NCI-H510A (cell line): ENCODE measurements at places on chromosomes 5 and 9.

DNA sequence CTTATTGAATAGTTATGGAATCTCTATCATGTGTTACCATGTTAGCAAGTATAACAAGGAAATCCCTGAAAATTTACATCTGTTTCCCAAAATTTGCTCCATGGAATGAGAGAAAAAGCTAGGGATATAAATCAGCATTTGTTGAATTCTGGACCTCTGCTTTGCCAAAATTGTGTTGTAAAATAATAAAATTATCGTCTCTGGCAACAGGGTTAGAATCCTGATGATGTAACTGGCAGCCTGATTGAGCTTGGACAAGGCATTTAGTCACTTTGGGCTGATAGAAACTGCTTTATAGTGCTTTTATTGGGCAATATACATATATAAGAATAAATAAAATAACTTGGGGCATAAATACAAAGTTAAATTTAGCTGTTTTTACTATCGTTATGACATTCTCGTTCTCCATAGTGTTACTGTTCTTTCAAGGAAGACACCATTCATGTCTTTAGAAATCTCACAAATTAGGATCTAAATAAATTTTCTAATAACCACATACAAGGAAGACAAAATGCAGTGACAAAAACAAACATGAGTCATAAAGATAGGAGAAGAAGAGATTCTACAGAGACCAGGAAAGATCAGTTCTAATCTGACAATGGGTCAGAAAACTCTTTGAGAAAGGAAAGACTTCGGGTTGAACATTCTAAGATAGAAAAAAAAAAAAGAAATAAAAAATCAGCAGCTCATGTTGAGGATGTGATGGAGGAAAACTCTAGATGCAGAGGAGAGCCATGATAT lies 145.0 kb upstream of the CDH10 start:
- no peak for DNase-seq

DNA sequence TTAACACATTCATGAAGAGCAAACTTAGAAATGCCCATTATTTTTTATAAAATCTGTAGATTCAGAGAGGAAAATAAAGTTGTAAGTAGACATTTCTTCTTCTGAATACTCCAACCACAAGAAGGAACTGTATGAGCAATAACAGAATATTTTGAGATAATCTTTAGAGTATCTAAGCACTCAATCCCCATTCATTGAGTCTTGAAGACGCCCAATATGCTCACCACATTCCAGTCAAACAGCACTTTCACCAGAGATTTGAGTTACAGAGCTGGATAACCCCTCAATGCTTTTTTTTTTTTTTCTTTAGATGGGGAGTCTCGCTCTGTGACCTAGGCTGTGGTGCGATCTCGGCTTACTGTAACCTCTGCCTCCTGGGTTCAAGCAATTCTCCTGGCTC lies 14.7 kb upstream of the RIC1 start:
- no peak for DNase-seq

DNA sequence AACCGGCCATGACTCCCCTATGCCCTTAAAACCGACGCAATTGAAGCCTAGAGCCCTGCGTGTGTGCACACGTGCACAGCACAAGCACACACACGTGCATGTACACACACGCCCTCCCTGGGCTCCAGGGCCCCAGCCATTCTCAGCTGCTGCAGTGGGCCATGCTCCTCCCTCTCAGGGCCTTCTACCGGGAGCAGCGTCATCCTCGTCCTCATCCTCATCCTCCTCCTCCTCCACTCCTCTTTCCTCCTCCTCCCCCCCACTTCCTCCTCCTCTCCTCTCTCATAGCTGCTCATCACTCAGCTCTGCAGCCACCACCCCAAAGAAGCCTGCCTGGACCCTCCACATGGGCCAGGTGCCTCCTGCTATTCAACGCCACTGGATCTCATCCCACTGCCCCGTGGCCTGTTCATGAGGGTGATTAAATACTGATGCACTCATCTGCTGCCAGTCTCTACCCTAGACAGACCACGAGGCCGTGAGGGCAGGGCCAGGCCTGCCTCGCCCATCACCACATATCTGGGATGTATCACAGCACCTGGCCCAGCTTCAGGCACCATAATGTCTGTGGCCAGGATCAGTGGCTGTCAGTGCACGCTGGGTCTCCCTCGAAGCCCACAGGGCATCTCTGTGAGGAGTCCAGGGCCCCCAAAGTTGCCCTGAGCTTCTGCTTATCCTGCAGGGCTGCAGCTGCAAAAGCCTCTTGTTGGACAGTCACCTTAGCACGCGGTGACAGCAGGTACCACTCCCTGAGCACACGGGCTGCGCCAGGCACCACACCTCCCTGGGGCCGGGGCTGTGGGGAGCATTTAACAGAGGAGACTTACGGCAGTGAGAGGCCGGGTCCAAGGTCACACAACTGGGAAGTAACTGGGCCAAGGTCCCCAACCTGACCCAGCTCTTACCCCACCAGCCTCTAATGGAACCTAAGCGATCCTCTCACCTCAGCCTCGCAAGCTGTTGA lies 9.8 kb downstream of the FAM78A start:
- no peak for DNase-seq

GRCh38 chr9:18319918-18320445 lies 154.0 kb upstream of the ADAMTSL1 start:
- no peak for DNase-seq

- DNase-seq: peak; percentile 11
Observed at GRCh38 chr5:66642538-66642937, 46.3 kb downstream of the MAST4 start.

- DNase-seq: no peak
Observed at GRCh38 chr9:118991366-118992285, 377.6 kb downstream of the BRINP1 start.

DNA sequence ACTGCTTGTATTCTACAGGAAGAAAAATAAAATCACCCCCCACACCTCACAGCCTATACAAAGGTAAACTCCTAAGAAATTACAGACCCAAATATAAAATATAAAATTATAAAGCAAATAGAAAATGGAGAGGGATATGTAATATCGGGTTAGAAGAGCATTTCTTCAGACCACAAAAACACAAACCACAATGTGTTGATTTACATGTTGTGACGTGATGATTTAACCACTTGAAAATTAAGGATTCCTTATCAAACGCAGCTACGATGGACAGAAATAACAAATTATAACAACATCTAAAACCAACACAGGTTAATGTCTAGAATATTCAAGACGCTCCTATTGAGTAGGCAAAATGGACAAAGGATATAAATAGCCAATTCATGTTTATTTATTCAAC lies 26.3 kb downstream of the SSBP2 start:
- DNase-seq: no peak

GRCh38 chr9:29160763-29161353 lies 1587.6 kb upstream of the C9orf72 start:
- DNase-seq: peak; percentile 22

DNA sequence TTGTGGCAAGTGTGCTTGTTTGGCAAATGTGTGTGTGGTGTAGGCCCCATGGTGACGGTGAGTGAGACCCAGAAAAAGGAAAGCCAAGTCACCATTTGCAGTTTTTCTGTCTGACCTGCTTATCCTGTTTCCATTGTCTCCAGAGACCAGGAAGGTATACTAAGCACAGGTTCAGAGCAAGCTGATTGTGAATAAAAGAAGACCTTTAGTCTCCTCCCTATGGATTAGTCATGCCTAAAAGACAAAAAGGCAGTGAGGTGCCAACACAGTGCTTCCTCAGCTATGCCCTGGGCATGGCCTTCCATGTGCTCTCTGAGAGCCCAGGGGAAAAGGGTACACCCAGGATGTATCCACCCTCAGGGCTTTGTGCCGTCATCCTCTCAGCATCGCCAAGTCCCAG lies 49.2 kb upstream of the SHOC1 start:
- no peak for DNase-seq

DNA sequence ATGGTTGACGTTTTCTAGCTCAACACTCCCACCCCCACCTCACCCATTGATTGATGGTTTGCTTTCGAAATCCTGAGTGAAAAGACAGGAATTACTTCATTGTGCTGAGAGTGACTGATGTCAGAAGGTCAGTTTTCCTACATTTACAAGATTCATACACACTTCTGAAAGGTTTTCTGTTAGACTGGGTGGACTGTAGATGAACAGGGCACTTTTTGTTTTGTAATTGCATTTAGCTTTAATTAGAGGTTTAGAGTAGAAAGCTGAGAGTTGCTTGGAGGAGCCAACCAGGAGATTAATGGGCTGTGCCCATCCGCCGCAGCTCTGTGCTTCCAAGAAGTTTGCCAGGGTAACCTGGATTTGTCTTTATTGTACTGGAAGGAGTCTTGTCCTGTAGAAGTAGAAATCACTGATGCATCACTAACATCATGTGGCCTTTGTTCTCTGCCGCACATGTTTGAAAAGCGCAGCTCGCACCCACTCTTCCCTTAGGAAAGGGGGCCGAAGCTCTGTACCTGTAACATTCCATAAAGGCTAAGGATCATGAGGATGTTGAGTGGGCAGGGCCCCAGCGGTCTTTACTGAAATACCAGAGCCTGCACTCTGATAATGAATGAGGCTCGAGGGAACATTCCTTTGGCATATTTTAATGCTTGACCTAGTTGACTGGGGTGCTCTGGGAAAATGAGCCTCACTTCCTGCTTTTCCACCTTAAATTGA lies 267.6 kb upstream of the DMRT1 start:
- DNase-seq: no peak

GRCh38 chr9:69874301-69875060 lies 53.9 kb downstream of the CFAP95 start:
- no peak for DNase-seq

- DNase-seq: no peak
Observed at GRCh38 chr5:158050421-158050820, 191.5 kb upstream of the CLINT1 start.

- DNase-seq: no peak
Observed at GRCh38 chr9:99736291-99736690, 85.4 kb upstream of the NR4A3 start.

DNA sequence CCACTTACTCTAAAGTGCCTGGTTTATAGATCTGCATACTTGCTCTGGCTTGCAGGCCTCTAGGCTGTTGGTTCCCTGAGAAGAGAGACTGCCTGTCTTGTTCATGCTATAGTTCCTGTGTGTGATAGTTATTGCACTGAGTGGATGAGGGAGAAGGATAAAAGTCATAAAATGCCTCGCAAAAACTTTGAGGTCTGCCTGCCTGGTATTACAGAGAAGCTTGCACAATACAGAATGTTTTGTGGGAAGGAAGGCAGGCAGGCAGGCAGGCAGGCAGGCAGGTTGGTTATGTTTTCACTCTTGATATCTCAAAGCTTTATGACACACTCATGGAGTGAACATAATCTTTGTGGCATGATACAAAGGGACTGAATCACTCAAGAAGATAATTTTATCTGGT lies 287.1 kb downstream of the SLIT3 start:
- DNase-seq: no peak

GRCh38 chr5:33936381-33937016 lies at the start of gene RXFP3:
Gene RXFP3, plus strand, starts transcription at chr5:33936386. Its CDS starts 355 bp downstream, at chr5:33936741.
- no peak for DNase-seq

DNA sequence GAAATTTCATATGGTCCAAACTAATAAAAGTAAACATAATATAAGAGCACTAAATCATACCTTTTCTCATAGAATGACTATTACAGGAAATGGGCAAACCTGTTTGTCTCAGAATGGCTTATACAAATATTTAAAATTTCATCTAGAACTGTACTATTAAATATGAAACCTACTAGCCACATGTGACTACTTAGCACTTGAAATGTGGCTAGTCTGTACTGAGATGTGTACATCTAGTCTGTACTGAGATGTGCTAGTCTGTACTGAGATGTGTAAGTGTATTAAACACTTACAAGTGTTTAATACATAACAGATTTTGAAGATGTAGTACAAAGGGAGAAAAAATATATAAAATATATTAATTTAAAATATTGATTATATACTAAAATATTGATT lies 22.4 kb downstream of the ABITRAM start:
- DNase-seq: no peak

GRCh38 chr5:87997662-87998061 lies 271.0 kb downstream of the TMEM161B start:
- no peak for DNase-seq

DNA sequence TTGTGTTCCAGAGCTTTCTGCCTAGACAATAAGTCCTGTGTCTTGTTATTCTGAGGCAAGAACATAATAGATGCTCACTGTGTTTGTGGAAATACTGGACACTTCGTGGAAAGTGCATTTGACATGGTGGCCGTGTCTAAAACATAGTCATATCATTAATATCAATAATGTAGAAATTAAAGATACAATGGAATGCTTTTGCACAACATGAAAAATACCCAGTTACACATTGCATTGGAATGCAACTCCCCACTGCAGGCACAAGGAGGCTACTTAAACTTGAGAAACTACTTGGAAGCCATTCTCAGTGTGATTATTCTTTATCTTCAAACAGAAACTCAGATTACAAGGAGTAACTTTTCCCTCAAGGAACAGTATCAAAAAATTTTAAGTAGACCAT lies 145.3 kb upstream of the ZNF462 start:
- no peak for DNase-seq

- DNase-seq: no peak
Observed at GRCh38 chr9:34996905-34997279, 7.3 kb downstream of the DNAJB5 start.

GRCh38 chr9:91758491-91758981 lies 191.5 kb downstream of the ROR2 start:
- no peak for DNase-seq

DNA sequence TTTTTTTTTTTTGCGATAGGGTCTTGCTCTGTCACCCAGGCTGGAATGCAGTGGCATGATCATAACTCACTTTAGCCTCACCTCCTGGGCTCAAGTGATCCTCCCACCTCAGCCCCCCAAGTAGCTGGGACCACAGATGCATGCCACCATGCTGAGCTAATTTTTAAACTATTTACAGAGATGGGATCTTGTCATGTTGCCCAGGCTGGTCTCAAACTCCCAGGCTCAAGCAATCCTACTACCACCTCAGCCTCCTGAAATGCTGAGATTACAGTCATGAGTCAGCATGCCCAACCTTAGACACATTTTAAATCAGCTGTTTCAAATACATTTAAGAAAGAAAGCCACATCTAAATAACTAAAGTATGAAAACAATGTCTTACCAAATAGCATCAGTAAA lies 439.0 kb downstream of the EBF1 start:
- no peak for DNase-seq

GRCh38 chr5:147567917-147568598 lies 58.2 kb upstream of the DPYSL3 start:
- no peak for DNase-seq

GRCh38 chr5:139394123-139394653 lies 716 bp downstream of the PROB1 start:
- DNase-seq: no peak

DNA sequence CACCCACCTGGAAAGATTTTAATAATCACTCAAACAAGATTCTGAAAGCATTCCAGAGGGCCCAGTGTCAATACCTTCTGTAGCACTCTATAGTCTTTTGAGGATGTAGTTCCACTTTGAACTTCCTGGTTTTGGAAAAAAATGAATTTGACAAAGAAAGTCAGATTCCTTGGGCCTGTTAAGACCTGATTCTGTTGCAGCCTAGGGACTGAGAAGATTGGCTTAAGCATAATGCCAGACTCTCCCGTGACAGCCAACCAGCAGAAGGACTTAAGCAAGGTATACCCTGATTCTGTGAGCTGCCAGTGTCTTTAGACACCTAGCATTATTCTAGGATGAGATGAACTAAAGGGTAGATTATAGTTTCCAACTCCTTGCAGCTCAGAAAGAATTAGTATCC lies 6.8 kb downstream of the SPINK5 start:
- no peak for DNase-seq
